ENCODE measurements at places on chromosomes 6 and 20.

DNA sequence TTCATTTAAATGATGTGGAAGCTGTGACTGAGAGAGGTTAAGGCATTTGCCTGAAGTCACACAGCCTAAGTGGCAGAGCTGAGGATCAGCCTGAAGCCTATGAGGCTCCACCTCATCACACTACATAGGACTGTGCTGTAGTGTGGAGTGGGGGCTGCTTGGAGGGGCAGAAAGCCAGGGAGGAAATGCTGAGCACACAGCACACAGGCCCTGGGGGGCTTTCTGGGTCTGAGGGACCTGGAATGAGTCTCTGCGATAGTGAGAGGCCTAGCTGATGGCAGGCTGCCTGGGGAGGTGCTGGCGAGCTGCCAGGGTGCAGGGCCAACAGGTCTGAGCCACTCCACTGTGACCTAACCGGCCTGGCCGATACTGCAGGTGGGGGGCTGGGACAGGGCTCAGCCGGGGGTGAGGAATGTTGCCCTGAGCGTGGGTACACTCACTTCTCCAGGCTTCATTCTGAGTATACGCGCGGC lies 2.2 kb upstream of the ARHGAP40 start:
- H3K4me1 ChIP-seq: no peaks in the 10 kb centered on the region
- H3K36me3 ChIP-seq: no peaks in the 10 kb centered on the region
- H3K27me3 ChIP-seq: peaks cover 22% of the 10 kb centered on the region
- no peak overlapping the region for H3K4me3 ChIP-seq

DNA sequence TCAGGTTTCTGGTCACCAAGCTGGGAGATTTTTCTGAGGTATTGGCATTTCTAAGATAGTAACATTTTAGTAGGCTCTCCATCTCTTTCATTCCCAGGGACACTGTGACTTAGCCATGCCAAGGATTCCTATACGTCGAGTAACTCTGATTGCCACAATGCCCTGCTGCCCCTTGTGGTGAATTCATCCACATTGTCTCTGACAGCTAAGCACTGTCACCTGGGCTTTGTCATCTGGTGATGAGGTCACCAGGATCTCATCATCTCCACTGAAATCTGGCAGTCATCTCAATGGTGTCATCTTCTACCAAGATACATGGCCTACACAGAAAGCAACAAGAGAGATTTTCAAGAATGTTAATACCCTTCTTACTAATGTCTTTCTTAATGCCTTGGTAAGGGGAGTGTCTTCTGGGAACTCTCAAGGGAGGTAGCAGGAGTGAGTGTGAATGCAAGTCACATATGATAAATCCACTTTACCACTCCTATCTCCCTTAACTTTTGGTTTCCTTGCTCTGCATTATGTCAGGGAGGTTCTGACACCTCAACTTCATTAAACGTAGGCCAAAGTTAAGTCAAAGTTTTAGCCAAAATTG lies 246.7 kb downstream of the CD109 start:
- no peak overlapping the region for H3K27ac ChIP-seq
- H3K36me3 ChIP-seq: no peaks in the 10 kb centered on the region
- no peak for DNase-seq
- peaks cover 2% of the 10 kb centered on the region for H3K27me3 ChIP-seq
- H3K4me1 ChIP-seq: no peaks in the 10 kb centered on the region

- no peak overlapping the region for H3K4me3 ChIP-seq
- peaks cover 33% of the 10 kb centered on the region for H3K4me1 ChIP-seq
- peak overlapping the region; percentile 58 for H3K27ac ChIP-seq
- peaks cover 32% of the 10 kb centered on the region for H3K36me3 ChIP-seq
- DNase-seq: no peak
These were observed 56.6 kb downstream of the SYTL3 start for GRCh38 chr6:158706369-158706982.

DNA sequence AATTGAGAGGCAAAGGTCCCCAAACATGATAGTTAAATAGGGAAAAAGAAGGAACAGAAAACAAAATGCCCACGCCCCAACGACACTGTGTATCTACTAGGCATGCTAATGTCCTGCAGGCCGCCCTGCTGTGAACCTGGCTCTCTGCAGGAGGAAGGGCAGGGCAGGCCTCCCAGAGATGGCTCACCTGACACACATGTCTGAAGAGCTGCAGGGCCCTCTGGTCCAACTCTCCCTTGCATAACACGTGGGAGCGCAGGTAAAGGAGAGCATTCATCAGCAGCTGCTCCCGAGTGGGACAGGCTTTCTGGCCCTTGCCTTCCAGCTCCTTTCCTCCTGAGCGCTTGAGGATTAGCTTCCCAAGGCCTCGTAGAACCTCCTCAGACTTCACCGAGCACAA lies 53.7 kb upstream of the LYRM2 start:
- no peak for DNase-seq
- H3K4me3 ChIP-seq: no peak overlapping the region
- no peaks in the 10 kb centered on the region for H3K27me3 ChIP-seq

DNA sequence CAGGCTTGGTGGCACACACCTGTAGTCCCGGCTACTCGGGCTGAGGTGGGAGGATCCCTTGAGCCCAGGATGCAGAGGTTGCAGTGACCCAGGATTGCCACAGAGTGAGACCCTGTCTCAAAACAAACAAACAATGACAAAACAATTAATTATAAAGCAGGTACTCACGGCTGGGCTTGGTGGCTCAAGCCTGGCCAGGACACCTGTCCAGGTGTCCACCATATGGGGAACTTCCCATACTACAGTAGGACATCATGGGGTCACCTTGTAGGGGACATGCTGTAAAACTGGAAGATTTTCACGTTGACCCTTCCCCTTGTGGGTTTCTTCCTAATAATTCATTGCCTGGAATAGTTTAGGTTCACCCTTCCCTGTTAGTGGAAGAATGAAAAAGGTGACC lies 30.7 kb upstream of the RPL7L1 start:
- no peak for DNase-seq
- no peaks in the 10 kb centered on the region for H3K27me3 ChIP-seq
- H3K36me3 ChIP-seq: peaks cover 15% of the 10 kb centered on the region
- H3K4me1 ChIP-seq: no peaks in the 10 kb centered on the region
- H3K27ac ChIP-seq: no peak overlapping the region

GRCh38 chr6:127924440-127924839 lies 23.6 kb upstream of the THEMIS start:
- H3K4me1 ChIP-seq: peaks cover 28% of the 10 kb centered on the region
- no peak overlapping the region for H3K27ac ChIP-seq
- H3K4me3 ChIP-seq: no peak overlapping the region
- no peak for DNase-seq

DNA sequence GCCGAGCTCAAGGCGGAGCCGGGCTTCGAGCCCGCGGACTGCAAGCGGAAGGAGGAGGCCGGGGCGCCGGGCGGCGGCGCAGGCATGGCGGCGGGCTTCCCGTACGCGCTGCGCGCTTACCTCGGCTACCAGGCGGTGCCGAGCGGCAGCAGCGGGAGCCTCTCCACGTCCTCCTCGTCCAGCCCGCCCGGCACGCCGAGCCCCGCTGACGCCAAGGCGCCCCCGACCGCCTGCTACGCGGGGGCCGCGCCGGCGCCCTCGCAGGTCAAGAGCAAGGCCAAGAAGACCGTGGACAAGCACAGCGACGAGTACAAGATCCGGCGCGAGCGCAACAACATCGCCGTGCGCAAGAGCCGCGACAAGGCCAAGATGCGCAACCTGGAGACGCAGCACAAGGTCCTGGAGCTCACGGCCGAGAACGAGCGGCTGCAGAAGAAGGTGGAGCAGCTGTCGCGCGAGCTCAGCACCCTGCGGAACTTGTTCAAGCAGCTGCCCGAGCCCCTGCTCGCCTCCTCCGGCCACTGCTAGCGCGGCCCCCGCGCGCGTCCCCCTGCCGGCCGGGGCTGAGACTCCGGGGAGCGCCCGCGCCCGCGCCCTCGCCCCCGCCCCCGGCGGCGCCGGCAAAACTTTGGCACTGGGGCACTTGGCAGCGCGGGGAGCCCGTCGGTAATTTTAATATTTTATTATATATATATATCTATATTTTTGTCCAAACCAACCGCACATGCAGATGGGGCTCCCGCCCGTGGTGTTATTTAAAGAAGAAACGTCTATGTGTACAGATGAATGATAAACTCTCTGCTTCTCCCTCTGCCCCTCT lies 1.1 kb downstream of the CEBPB start:
- H3K27ac ChIP-seq: peak overlapping the region; percentile 95
- H3K4me1 ChIP-seq: peaks cover 28% of the 10 kb centered on the region
- peaks cover 5% of the 10 kb centered on the region for H3K36me3 ChIP-seq
- peak; percentile 58 for DNase-seq

GRCh38 chr20:11173916-11174315 lies 500.1 kb upstream of the JAG1 start:
- no peak overlapping the region for H3K4me3 ChIP-seq
- H3K36me3 ChIP-seq: no peaks in the 10 kb centered on the region
- no peaks in the 10 kb centered on the region for H3K4me1 ChIP-seq
- peaks cover 3% of the 10 kb centered on the region for H3K27me3 ChIP-seq
- DNase-seq: no peak

DNA sequence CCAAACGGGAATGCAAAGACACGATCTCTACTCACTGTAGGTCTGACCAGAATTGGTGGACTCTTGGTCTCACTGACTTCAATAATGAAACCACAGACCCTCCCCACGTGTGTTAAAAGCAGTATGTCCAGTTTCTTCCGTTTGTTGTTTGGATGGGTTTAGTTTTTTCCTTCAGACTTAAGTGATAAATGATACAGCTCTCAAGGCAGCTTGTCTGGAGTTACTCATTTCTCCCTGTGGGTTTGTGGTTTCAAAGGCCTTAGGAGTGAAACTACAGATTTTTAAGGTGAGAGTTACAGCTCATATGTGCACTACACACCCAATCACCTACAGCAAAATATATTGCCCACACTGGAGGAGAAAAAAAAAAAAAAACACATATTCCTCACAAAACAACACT lies 86.7 kb upstream of the STMND1 start:
- no peaks in the 10 kb centered on the region for H3K36me3 ChIP-seq
- peak overlapping the region; percentile 70 for H3K4me3 ChIP-seq
- peak; percentile 72 for DNase-seq
- peak overlapping the region; percentile 19 for H3K27ac ChIP-seq
- peaks cover 26% of the 10 kb centered on the region for H3K4me1 ChIP-seq
- H3K27me3 ChIP-seq: peaks cover 20% of the 10 kb centered on the region

- DNase-seq: no peak
- no peak overlapping the region for H3K27ac ChIP-seq
- no peaks in the 10 kb centered on the region for H3K4me1 ChIP-seq
- H3K36me3 ChIP-seq: no peaks in the 10 kb centered on the region
- H3K4me3 ChIP-seq: no peak overlapping the region
These were observed 9.7 kb downstream of the PTCHD4 start for GRCh38 chr6:48101290-48101689.

DNA sequence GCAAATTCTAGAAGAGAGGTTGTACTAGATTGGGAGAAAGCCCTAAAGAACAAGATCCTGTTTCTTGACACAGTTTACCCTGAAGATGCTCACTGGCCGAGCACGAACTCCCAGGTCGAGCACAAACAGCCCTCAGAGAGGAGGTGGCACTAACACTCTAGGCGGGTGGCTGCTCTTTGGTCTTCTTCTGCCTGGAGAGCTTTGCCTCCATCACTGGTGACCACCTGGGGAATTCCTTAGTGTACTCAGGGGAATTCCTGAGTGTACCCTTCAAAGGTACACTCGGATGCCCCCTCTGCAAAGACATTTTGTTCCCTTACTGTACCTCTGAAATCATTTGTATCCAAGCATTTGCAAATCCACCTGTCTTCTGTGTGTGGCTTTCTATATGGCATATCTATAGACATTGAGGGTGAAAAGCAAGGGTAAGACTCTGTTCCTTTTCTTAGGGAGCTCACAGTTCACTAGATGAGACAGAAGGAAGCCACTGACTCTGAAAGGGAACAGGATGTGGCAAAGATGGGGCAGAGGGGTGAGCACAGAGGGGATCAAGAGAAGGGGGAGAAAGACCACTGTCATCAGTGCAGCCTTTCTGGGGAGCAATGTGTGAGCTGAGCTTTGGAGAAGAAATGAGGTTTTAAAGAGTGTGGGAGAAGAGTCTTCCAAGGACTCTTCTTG lies 169.8 kb upstream of the PROKR2 start:
- H3K27ac ChIP-seq: no peak overlapping the region
- peaks cover 8% of the 10 kb centered on the region for H3K27me3 ChIP-seq
- no peak for DNase-seq

- no peaks in the 10 kb centered on the region for H3K4me1 ChIP-seq
- H3K27me3 ChIP-seq: peaks cover 3% of the 10 kb centered on the region
- no peak overlapping the region for H3K27ac ChIP-seq
These were observed 31.1 kb upstream of the RNF24 start for GRCh38 chr20:4046311-4046924.

DNA sequence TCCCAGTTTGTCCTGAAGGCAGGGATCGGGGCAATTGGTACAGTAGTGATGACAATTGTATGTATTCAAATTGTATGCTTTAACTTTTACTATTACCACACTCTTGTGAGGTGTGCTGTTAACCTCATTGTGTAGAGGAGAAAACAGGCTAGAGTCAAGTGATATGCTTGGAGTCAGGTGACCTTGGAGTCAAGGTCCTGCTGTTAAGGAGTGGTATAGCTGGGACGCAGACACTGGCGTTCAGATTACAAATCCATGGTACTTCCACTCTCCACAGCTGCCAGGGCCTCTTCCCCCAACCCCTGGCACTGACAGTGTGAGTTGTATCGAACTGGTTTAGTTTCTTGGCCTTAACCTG lies 10.5 kb downstream of the CNPY3 start:
- H3K4me1 ChIP-seq: peaks cover 18% of the 10 kb centered on the region
- DNase-seq: no peak
- H3K36me3 ChIP-seq: peaks cover 7% of the 10 kb centered on the region

DNA sequence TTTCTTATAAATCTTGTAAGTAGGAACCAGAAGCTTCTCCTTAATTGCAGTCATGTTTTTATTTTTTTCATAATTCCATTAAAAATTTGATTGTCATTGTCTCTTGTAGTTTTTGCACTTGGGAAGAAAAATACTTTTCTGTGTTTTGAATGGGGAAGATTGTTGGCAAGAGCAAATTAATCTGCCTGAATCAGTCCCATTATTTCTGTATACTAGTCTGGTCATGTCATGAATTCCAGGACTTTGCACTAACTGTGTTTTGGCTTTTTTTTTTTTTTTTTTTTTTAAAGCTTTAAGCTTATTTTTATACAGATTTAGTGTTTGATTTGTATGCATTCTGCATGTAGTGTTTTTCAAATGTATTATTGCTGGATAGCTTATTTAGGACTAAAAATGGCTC lies 47.6 kb downstream of the RALGAPB start:
- H3K4me3 ChIP-seq: no peak overlapping the region
- H3K27me3 ChIP-seq: no peaks in the 10 kb centered on the region
- H3K27ac ChIP-seq: no peak overlapping the region
- no peaks in the 10 kb centered on the region for H3K4me1 ChIP-seq

GRCh38 chr6:129667621-129668020 lies 42.4 kb downstream of the ARHGAP18 start:
- no peak overlapping the region for H3K4me3 ChIP-seq
- DNase-seq: no peak
- no peak overlapping the region for H3K27ac ChIP-seq
- H3K36me3 ChIP-seq: no peaks in the 10 kb centered on the region
- peaks cover 4% of the 10 kb centered on the region for H3K27me3 ChIP-seq
- peaks cover 44% of the 10 kb centered on the region for H3K4me1 ChIP-seq

- no peaks in the 10 kb centered on the region for H3K36me3 ChIP-seq
- H3K4me1 ChIP-seq: no peaks in the 10 kb centered on the region
- DNase-seq: no peak
- H3K27me3 ChIP-seq: no peaks in the 10 kb centered on the region
- no peak overlapping the region for H3K4me3 ChIP-seq
- no peak overlapping the region for H3K27ac ChIP-seq
These were observed 365.9 kb upstream of the CHD6 start for GRCh38 chr20:41984031-41984430.
